ENCODE measurements at places on chromosomes 2 and 18.

- no peak for ATAC-seq
Observed at GRCh38 chr18:10023853-10024570, 110.2 kb downstream of the VAPA start.

DNA sequence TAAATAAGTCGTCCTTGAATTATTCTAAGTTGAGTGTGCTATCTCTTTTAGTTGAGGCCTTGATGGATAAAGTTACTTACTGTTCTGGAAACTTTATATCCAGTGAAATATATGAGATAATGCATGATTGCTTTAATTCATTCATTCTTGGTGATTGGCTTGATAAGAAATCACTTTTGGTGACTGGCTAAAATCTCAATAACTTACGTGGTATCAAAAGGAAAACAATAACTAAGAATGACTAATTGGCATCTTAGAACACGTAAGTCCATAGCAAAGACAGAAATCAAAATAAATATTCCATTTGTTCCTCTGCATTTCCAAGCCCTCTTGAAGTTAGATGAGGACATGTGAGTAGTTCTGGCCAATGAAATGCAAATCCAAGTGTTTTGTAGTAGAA is 251.6 kb downstream of the NUP35 start:
- no peak for ATAC-seq

GRCh38 chr2:225468131-225468530 is 68.6 kb downstream of the NYAP2 start:
- ATAC-seq, result no peak

GRCh38 chr2:45134726-45135125 is 125.5 kb upstream of the SIX2 start:
- no peak for ATAC-seq

DNA sequence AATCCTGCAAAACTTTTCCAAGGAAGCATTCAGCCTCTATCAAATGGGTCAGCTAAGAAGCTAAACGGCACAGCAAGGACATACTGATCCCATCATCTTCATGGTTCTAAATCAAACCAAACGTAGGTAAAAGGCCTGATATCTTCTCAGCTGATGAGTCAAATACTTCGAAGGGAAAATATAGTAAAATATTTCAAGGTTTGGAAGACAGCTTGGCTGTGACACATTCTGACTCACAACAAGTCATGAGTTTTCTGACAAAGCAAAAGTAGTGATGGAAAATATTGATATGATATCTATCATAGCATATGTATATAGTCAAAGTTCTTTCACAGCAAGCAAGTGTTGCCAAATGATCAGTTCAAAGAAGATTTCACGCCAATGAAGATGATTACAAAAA is 31.5 kb downstream of the DOCK10 start:
- peak; percentile 76 for ATAC-seq

DNA sequence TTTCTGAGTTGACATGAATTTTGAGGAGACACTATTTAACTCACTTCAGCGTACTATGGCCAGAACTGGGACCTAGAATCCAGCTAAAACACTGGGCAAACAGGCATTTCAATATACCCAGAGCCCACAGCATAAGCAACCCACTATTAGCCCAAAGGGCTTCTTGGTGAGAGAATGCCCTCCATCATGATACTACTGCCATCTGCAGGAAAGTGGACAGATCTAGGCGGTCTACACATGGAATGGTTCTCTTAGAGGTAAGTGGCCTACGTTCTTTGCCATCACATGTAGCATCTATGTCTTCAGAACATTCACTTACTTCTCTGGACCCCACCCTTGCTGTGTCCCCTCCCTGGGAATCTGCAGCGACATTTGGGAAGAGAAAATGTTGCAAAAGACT is 181.3 kb upstream of the LINC00305 start:
- ATAC-seq, result no peak

DNA sequence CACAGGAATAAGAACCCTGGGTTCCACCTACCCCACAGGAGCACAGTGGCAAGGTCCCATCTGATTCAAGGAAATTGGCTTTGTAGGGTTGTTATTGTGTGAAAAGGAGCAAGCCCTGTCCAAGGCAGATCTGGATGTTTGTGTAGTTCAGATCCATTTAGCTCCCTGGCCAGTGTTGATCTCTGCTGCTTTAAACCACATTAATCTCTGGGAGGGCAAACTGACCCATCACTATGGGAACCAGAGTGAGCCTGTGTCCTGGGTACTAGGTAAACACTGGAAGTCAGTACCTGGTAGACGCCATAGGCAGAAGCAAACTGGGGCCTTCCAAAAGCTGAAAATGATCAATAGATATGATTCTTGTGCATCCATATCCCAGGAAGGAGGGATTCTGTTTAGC is 271.5 kb upstream of the EPAS1 start:
- no peak for ATAC-seq

DNA sequence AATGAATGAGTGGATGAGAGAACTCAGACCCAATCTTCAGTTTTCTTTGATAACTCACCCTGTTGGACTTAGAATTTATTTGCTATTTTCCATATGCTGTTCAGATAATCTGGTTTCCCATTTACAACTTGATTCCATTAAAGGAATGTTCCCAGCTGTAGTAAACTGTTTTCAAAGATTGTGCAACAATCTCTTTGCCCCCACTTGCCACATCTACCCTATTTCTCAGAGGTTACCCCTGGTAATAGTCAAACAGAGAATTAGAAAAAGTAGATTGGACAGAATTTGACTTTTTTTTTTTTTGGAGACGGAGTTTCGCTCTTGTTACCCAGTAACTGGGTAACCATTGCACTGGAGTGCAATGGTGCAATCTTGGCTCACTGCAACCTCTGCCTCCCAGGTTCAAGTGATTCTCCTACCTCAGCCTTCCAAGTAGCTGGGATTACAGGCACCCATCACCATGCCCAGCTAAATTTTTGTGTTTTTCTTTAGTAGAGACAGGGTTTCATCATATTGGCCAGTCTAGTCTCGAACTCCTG is 93.4 kb upstream of the SIX2 start:
- ATAC-seq, result no peak

DNA sequence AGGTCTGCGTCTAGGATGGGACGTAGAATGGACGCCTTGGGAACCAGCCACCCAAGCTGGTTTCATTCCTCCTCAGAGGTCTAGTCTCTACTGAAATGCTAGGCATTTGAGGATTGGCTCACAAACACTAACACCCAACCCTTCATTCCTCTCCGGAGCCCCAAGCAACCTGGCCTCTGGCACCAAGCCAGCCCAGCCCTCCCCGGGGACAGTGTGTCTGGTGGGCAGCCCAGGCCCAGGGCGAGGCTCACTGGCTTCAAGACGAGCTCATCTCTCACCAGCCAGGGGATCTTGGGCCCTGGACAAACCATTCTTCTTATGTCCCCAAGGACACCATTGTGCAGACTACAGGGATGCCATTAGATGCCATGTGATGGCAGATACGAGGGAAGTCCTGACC is 182.5 kb downstream of the CTIF start:
- ATAC-seq, result no peak

- ATAC-seq, result no peak
Observed at GRCh38 chr2:43027097-43027873, 199.1 kb downstream of the ZFP36L2 start.

Data from SK-N-SH treated with all-trans-retinoic acid at 6 μM for 48 hours (cell line).